ENCODE measurements at places on chromosomes 3 and 15.

DNA sequence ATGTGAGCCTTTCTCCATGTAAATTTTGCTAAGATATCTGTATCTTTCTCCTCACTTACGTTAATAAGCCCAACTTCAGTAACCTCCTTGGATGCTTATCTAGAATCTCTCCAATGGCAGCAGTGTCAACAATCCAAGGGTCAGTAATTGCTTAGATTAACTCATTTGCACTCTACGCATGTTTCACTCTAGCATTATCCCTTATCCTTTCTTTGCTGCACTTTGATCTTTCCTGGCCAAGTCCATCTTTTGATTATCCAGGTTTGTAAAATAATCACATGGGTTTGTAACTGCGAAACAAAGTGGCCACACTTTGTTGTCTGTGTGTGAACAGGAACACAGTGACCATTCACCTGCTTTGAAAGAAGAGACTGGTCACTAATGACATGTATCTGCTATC lies 577.6 kb downstream of the RSL24D1 start:
- DNase-seq = no peak

DNA sequence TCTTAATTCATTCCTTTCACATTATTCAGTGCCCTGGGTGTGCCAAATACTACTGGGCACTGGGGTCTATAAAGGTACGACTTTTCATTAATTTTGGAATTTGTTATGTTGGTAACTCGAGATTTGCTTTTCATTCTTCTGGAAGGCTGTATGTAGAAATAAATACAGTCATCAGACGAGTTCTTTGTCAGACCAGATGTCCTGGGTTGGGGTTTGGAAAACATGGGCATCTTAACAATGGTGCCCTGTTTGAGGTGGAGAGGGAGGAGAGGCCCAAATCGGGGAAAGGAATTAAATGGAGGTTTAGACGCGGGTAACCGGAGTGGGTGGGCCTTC lies 662 bp upstream of the GLCE start:
- DNase-seq = no peak

DNA sequence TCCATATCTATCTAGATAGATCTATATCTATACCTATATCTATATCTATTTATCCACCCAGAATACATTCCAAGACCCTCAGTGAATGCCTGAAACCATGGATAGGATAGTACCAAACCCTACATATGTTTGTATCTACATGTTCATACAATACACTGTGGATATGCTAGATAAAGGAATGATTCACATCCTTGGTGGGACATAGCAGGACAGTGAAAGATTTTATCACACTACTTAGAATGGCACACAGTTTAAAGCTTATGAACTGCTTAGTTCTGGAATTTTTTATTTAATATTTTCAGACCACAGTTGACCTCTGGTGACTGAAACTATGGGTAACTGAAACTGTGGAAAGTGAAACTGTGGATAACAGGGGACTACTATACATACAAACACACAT lies 198.8 kb upstream of the TTC14 start:
- no peak for DNase-seq

DNA sequence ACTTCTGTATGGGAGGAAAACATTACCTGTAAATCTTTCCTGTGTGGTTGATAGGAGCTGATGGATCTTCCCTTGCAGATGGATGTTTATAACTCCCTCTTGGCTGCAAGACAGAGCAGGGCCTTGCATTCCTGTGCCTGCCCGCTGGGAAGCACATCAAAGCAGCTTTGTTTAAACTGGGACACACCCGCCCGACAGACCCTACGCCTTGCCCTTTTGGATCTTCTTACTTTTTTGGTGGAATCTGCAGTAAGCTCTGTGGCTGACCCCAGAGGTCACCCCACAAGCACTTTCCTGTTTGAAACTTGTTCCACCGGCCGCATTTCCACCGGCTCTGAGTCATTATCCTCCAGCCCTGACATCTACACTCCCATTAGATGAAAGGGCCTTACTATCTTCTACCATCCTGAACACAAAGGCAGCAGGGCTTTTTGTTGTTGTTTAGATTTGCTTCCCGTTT lies 244.1 kb upstream of the STT3B start:
- peak; percentile 58 for DNase-seq

DNA sequence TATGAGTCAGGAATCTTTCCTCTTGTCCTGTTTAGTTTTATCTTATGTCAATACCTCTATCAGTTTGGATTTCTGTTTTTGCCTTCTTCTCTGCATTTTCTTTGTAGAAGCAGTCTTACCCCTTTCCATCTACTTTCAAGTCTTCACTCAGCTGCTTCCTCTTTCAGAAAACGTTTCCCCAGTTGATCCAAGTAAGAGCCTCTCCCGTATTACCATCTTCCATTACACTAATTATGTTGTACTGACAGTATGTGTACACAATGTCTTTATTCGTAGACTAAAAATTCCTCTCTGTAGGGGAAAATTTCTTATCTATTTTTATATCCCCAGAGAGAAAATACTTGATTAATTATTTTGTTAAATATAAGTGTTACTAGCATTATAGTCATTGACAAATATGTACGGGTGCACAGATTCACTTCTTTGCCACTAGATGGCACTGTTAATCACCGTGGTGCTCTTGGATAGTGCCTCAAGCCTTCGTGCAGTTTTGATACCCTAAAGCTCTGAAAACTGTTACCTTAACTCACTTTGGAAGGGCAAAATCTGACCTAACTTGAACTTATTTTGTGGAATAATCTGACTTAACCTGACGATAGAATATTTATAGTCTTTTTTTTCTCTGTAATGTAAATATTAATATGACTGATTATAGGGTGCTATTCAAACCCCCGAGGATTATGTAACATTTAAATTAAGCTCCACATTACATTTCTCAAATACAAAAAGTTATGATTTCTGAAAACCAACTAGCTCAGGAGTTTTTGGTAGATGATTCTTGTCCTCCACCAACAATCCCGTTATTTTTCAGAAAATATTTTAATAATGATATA lies 74.2 kb upstream of the POU1F1 start:
- no peak for DNase-seq
